Prostate gland (tissue), 2 donors: ENCODE measurements at places on chromosomes 16 and 17. TPM values are rescaled to one million over a fixed set of nuclear protein-coding genes. Genes with fewer than 3 reads are reported as not detected.

GRCh38 chr16:12532871-12533610 lies 270.6 kb downstream of the CPPED1 start:
- H3K27ac ChIP-seq: no peak overlapping the region
- DNase-seq: no peak
- no peaks in the 10 kb centered on the region for H3K4me1 ChIP-seq
- no peaks in the 10 kb centered on the region for H3K36me3 ChIP-seq
- no peak overlapping the region for H3K4me3 ChIP-seq

- no peak for DNase-seq
- H3K36me3 ChIP-seq: no peaks in the 10 kb centered on the region
- peaks cover 10% of the 10 kb centered on the region for H3K4me1 ChIP-seq
- H3K27ac ChIP-seq: no peak overlapping the region
- no peaks in the 10 kb centered on the region for H3K27me3 ChIP-seq
Measured at GRCh38 chr16:12757546-12757945, 46.1 kb downstream of the CPPED1 start.

DNA sequence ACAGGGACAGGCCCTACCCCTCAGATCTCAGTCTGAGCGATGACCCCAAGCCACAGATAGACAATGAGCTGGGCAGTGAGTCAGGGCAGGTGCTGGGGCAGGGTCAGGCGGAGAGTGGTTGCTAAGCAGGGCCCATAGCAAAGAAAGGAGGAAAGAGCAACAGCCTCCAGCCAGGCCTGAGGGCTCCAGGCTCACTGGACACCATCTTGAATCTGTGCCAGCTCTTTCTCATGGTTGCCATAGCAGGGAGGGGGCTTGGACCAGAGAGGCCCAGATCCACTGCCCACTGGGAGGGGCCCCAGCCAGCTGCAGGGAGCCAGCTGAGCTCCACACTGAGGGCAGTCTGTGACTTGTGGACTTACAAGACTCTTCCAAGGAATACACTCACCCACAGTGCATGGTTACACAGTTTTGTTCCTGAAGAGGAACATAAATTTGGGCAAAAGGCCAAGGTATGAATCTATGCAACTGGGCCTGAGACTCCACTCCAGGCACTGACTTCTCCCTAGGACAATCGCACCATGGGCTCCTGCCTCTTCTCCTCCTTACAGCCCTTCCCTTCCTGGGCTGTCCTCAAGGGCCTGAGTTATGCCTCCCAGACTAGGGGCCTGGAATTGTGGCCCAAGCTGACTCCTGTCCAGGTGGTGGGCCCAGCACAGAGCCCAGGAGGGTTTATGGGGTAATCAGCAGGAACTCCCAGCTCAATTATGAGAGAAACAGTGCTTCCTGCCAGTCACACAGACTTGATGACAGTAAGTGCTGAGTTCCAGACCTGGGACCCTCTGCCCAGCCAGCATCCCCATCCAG lies 59.9 kb downstream of the BEAN1 start:
- H3K36me3 ChIP-seq: no peaks in the 10 kb centered on the region
- DNase-seq: no peak
- H3K4me1 ChIP-seq: no peaks in the 10 kb centered on the region
- H3K27ac ChIP-seq: no peak overlapping the region

DNA sequence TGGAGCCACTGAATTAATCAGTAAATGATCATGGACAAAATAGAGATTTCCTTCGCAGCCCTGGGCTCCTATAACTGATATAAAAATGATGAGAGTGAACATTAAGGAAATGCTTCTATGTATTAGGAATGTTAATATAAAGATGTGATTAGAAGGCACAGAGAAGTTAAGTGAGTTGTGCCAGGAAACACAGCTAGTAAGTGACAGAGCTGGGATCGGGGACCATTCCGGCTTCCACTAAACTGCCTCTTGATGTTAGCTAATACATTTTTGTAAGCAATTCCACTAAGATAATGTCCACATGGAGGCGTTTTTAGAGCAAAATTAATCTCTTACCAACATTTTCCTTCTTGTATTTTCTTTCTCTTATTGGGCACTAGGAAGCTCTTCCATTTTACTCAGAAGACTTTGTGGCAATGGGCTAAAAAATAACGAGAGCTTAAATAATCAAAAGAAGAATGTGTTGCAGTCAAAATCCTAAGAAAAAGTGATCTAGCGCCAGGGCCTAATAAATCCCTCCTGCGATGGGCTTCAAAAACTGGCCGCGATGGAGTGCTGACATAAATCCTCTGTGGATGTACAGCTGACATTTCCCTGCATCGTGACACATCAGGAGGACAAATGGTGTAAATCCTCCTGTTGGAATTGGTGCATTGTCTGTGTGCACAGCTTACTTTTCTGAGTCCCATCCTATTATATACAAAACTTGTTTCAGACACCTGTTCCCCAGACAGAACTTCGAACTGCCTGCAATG lies 326.1 kb upstream of the MAF start:
- no peak for DNase-seq
- no peak overlapping the region for H3K27ac ChIP-seq
- no peaks in the 10 kb centered on the region for H3K27me3 ChIP-seq

- H3K36me3 ChIP-seq: no peaks in the 10 kb centered on the region
- no peak for DNase-seq
- no peaks in the 10 kb centered on the region for H3K27me3 ChIP-seq
- H3K27ac ChIP-seq: no peak overlapping the region
- H3K4me1 ChIP-seq: no peaks in the 10 kb centered on the region
- H3K4me3 ChIP-seq: no peak overlapping the region
Measured at GRCh38 chr17:40470932-40471828, 27.9 kb downstream of the IGFBP4 start.

DNA sequence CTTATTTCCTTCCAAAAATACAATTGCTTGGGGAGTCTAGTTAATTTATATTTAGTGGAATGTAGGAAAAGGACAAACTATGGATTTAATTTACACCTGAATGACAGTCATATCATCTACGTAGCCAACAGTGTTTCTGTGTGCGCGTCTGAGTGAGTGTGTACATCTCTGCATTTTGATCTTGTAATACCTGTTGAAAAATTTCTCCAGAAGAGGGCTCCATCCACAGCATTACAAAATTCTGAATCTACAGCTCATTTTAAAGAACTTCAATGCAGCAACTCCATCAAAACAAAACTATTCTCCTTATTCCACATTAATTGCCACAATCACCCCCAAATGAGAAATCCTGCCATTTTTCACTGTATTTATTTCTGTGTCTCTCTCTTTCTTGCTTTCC lies 3.9 kb downstream of the CDH13 start:
- peaks cover 11% of the 10 kb centered on the region for H3K27me3 ChIP-seq
- DNase-seq: no peak
- no peaks in the 10 kb centered on the region for H3K4me1 ChIP-seq
- no peaks in the 10 kb centered on the region for H3K36me3 ChIP-seq

DNA sequence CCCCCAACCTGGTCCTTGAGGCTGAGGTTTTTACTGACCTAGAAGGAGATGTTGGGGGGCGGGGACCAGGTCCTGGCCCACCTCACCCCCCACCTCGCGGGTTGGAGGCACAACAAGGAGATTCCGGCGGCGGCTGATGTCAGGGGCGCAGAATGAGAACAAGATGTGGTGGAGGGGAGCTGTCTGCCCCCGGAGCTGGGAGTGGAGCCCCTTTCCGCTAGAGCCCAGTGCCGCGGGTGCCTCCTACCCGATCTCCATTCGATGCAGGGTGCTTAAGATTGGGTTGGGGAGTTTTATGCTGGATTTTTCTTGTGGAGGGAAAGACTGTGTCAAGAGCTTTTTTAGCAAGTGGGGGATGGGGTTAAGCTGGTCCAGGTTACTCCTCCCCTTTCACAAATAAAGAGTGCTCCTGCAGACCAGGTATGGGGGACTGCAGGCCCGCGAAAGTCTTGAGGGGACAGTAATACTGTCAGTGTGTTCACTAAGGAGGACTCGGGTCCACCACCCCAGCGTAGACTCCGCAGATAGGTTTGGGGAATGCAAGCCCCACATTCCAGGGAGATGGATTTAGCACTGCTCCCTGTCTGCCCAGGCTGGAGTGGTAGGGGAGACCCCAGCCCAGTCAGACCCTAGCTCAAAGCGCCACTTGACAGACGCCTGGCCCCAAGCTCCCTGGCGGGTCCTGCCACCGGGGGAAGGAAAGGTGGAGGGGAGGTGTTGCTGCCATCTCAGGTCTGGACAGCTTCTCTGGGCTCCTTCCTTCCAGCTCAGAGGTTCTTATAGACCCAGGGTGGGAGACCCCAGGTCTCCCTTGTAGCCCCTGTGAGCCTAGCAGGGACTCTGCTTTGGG lies 2.0 kb downstream of the CACNA1G start:
- H3K4me1 ChIP-seq: peaks cover 19% of the 10 kb centered on the region
- H3K27me3 ChIP-seq: peaks cover 10% of the 10 kb centered on the region
- no peak for DNase-seq

DNA sequence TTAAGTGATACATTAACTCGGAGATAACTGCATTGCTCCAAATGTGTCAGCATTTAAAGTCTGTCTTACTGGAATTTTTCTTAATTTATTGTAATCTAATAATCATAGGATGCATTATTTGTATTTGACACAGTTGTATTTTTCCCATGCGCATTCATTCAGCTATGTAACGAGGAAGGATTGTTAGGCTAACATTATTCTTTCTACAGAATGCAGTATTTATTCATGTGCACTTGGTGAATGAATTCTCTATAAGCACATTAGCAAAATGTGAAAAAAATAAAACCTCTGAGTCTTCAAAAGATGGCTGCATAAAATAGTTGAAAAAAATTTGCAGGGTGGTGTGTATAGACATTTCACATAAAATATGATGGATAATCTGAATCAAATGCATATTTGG lies 168.6 kb downstream of the CNTNAP4 start:
- no peaks in the 10 kb centered on the region for H3K36me3 ChIP-seq
- DNase-seq: no peak
- no peak overlapping the region for H3K4me3 ChIP-seq
- no peak overlapping the region for H3K27ac ChIP-seq
- no peaks in the 10 kb centered on the region for H3K4me1 ChIP-seq

DNA sequence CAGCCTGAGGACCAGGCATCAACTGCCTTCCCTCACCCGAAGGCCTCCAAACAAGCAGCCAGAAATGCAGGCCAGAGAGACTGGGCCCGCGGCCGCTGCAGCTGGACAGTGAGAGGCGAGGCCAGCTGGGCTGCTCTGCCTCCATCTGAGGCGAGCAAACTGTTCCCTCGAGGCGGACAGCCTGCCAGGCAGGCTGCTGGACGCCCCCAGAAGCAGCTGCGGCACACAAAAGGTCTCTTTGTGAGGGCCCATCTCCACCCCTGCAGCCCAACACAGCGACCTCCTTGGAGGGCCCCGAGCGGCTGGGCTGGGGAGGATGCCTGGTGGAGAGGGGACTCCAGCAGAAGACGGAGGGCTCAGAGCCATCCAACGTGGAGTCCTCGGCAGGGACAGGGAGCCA lies 4.7 kb downstream of the CORO7 start:
- H3K27me3 ChIP-seq: no peaks in the 10 kb centered on the region
- H3K4me1 ChIP-seq: peaks cover 11% of the 10 kb centered on the region
- DNase-seq: no peak
- H3K4me3 ChIP-seq: no peak overlapping the region
- H3K27ac ChIP-seq: no peak overlapping the region
- no peaks in the 10 kb centered on the region for H3K36me3 ChIP-seq

DNA sequence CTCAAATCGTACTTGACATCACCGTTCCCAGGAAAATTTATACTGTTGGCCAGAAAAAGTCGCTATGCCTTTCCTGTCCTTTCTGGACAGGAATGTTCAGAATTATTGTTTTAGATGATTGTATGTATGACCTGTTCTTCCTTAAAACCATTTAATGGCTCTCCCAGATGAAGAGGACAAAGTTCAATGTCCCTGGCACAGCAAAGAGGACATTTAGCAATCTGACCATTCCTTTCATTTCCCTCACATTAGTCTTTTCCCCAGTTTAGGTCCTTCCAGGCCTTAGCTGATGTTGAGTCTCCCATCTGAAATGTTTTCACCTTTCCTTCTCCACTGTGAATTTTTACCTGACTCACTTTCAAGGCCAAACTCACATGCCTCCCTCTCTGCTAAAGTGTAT lies 938.9 kb downstream of the CDH11 start:
- no peak for DNase-seq
- H3K4me1 ChIP-seq: no peaks in the 10 kb centered on the region
- H3K27ac ChIP-seq: no peak overlapping the region
- H3K27me3 ChIP-seq: no peaks in the 10 kb centered on the region

DNA sequence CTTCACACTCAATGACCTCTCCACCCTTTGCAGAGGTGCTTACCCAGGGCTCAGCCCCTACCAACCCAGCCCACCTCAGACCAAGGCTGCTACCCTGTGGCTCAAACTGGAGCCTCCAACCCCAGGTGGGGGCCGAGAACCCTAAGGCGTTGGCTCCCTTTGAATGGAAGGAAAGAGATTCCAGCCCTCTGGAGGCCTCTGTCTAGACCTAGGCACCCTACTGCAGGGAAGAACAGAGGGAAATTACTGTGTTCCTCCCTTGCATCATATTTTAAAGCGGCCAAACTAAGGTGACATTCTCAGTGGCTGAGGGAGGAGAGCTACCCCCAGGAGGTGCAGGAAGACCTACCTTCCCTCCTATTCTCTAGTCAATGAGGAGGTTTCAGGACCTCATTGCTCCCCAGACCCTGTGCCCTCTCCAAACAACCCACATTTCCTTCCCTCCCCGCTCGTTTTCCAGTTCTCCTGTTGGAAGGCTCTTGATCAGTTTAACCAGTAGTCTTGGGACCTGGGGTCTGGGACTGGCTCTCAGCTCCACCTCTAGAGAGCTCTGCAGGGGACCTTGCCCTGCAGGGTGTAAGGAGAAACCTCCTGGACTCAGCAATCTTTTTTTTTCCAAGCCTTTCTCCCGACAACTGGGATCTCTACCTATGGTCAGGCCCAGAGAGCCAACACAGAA lies 5.5 kb upstream of the HOXB8 start:
- no peak for DNase-seq
- H3K4me1 ChIP-seq: peaks cover 17% of the 10 kb centered on the region
- H3K36me3 ChIP-seq: no peaks in the 10 kb centered on the region
- no peak overlapping the region for H3K27ac ChIP-seq
- peaks cover 57% of the 10 kb centered on the region for H3K27me3 ChIP-seq

DNA sequence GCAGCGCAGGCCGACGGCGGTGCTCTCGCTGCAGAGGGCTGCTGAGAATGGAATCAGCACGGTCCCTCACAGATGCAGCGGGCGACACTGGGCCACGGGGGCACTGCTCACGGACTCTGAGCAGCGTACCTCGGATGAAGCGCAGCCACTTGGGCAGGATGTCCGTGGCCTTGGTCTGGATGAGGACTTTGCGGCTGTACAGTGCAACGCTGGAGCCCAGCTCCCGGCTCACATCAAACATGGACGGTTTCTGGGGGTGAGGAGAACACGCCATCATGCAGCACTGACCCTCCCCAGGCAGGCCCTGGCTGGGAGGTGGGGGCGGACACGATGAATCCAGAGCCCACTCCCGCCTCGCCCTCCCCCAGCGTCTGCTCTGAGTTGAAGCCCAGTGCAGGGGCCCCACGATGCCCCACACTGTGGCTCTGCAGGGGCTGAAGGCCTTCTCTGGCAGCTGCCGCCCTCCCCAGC lies 18.1 kb downstream of the DNASE1 start:
- no peak for DNase-seq
- no peaks in the 10 kb centered on the region for H3K36me3 ChIP-seq
- no peaks in the 10 kb centered on the region for H3K4me1 ChIP-seq
- H3K27me3 ChIP-seq: no peaks in the 10 kb centered on the region
- no peak overlapping the region for H3K27ac ChIP-seq

The SLC5A10 gene
- not detected for total RNA-seq

The UTP18 gene
- total RNA-seq: 27.6 TPM

The ACSM3 gene
- total RNA-seq: 65.9 TPM

The CFAP119 gene
- 13.2 TPM for total RNA-seq

The ALOX12 gene
- total RNA-seq: 0.27 TPM

The IRF8 gene
- total RNA-seq: 1.8 TPM
